ENCODE measurements at places on chromosomes 7 and 10. TPM values are rescaled to one million over a fixed set of nuclear protein-coding genes. Genes with fewer than 3 reads are reported as not detected.

- H3K36me3 ChIP-seq = no peaks in the 10 kb centered on the region
- no peaks in the 10 kb centered on the region for H3K27me3 ChIP-seq
- no peak overlapping the region for H3K4me3 ChIP-seq
These were observed 46.5 kb upstream of the PTN start for GRCh38 chr7:137390076-137390475.

DNA sequence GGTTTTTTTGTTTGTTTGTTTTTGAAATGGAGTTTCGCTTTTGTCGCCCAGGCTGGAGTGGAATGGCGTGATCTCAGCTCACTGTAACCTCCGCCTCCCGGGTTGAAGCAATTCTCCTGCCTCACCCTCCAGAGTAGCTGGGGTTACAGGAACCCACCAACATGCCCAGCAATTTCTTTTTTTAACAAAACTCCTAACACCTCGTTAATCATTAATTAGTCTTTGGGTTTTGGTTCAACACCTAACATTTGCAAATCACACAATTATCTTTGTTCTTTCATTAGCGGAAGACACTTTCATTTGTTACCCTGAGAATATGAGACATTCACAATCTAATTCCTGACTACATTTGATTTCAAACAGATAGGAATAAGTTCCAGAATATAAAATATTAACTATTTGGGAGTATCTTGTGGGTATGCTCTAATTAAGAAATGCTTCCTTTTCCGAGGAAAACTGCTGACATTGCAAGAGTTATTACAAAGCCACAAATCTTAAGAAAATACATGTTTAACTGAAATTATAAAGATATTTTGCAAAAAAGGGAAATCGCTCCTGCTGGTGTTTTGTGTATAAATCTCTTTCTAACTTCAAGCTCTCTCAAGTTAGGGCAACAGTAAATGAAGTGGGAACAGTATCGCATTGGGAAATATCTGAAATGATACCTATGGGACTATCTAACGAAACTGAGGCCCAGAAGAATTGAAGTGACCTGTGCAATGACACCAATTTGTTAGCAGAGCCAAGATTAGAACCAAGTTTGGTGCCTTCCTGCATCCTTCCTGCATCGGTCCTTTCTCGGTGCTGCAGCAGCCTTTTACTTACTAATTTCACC, 1.2 kb upstream of the LSM8 start:
- H3K27me3 ChIP-seq = no peaks in the 10 kb centered on the region
- H3K4me1 ChIP-seq = peaks cover 19% of the 10 kb centered on the region

DNA sequence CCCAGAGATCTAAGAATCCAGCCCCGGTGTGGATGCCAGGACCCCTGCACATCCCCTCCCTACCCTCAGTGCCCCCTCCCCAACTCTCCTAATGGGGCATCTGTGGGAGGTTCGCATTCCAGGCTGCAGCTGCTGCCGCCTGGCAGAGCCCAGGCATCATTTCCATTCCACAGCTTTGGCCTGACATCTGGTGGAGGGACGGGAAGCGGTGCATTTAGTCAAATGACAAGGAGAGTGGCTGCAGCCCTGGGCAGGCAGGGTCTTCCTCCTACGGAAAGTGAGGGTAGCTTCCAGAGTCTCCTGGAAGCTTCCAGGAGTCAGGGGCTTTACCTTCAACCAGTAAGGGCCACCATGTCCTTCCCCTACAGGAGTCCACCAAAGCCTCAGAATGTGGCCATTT, 30.8 kb downstream of the PRLHR start:
- H3K27ac ChIP-seq = no peak overlapping the region
- H3K36me3 ChIP-seq = no peaks in the 10 kb centered on the region
- H3K4me3 ChIP-seq = no peak overlapping the region
- H3K4me1 ChIP-seq = peaks cover 11% of the 10 kb centered on the region

GRM3 gene
- total RNA-seq = not detected

DNA sequence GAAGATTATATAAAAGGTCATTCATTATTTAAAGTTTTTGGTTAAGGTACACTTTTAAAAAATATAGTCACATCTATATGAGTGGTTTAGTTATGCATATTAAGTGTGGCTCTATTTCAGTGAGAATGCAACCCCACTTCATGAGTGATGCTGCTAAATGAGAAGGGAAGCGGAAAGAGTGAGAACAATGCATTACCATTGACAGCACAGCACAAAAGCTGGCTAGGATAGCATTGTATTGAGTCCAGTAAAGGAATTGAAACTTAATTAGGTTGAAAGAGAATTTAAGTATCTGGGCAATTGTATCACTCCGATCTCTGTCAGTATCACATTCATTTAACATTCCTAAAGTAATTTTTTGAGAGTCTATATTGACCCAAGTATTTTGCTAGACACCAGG, 13.2 kb downstream of the POM121L12 start:
- H3K27ac ChIP-seq = no peak overlapping the region
- H3K4me1 ChIP-seq = no peaks in the 10 kb centered on the region
- no peak overlapping the region for H3K4me3 ChIP-seq
- H3K36me3 ChIP-seq = no peaks in the 10 kb centered on the region

DYNC1I1 gene
- 21.3 TPM for total RNA-seq

DNA sequence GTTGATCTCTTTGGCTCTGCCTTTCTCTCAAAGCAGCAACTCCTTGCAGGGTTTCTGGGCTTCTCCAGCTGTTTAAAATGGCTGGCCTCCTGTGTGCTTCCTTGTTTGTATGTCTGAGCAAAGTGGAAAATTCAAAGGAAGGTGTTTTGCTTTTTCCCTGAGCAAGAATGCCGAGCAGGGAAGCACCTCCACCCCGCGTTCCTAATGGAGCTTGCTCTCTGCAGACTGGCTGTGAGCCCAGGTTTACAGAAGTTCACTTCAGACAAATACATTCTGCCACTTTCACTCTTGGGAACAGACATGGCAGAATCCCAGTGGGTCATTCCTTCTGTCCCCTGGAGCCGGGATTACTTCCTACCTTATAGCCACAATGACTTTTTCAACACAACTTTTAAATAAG, 181.8 kb upstream of the AGK start:
- peak overlapping the region; percentile 50 for H3K27ac ChIP-seq
- H3K4me1 ChIP-seq = peaks cover 29% of the 10 kb centered on the region
- no peak for DNase-seq

FAM25G gene
- total RNA-seq = not detected

DNA sequence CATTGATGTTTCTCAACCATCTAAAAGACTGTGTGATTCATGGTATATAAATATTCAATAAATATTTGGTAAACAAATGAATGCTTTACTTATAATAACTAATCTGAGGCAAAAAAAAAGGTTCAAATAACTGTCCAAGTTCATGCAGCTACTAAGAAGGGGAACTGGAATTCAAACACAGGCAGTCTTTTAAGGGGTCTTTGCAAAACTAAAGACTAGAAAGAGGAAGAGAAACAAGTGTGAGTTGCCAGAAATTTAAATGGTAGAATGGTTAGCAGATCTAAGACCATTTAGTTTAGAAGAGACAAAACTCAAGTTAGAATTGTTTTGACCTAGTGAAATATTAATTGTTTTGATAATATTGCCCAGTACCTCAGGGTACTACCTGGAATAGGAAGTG, 642.0 kb upstream of the LRRN3 start:
- no peak overlapping the region for H3K27ac ChIP-seq
- no peaks in the 10 kb centered on the region for H3K36me3 ChIP-seq
- H3K27me3 ChIP-seq = no peaks in the 10 kb centered on the region
- DNase-seq = no peak
- H3K4me3 ChIP-seq = no peak overlapping the region

GRCh38 chr7:68121655-68122054, 1125.0 kb downstream of the TYW1 start:
- no peak overlapping the region for H3K27ac ChIP-seq
- no peak for DNase-seq
- H3K4me1 ChIP-seq = no peaks in the 10 kb centered on the region
- H3K36me3 ChIP-seq = no peaks in the 10 kb centered on the region
- no peak overlapping the region for H3K4me3 ChIP-seq
- H3K27me3 ChIP-seq = no peaks in the 10 kb centered on the region

DNA sequence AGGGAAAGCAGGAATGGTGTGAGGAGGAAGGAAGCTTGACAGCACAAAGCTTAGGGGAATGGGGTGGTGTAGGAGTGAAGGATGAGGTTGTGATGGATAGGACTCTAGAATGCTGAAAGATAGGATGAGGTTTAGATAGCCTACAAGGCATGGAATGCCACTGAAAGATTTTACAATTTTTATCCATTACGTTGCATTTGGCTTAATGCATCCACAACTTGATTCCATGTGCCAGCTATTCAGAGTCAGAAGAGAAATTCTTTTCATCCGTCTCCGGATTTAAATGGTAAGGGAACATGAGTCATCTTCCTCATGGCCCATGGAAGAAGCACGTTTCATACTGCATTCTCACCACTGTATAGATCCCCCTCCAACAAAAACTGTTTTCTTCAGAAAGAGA, 212.4 kb upstream of the BMPER start:
- no peak overlapping the region for H3K27ac ChIP-seq
- H3K27me3 ChIP-seq = no peaks in the 10 kb centered on the region
- H3K4me3 ChIP-seq = no peak overlapping the region
- no peak for DNase-seq
- H3K36me3 ChIP-seq = no peaks in the 10 kb centered on the region

PRSS37 gene
- total RNA-seq = not detected

EGR2 gene
- 1.5 TPM for total RNA-seq

- no peaks in the 10 kb centered on the region for H3K27me3 ChIP-seq
- H3K36me3 ChIP-seq = no peaks in the 10 kb centered on the region
- no peak overlapping the region for H3K27ac ChIP-seq
- H3K4me3 ChIP-seq = no peak overlapping the region
These were observed 182.9 kb downstream of the PFKFB3 start for GRCh38 chr10:6385665-6386064.

GRCh38 chr10:11678074-11678793, 63.9 kb upstream of the ECHDC3 start:
- H3K27me3 ChIP-seq = peaks cover 10% of the 10 kb centered on the region
- DNase-seq = no peak
- no peaks in the 10 kb centered on the region for H3K4me1 ChIP-seq
- H3K36me3 ChIP-seq = no peaks in the 10 kb centered on the region
- H3K4me3 ChIP-seq = no peak overlapping the region

GRCh38 chr10:102003541-102003940, 52.4 kb downstream of the ARMH3 start:
- no peak overlapping the region for H3K27ac ChIP-seq
- H3K27me3 ChIP-seq = no peaks in the 10 kb centered on the region
- DNase-seq = no peak
- H3K4me1 ChIP-seq = no peaks in the 10 kb centered on the region
- H3K36me3 ChIP-seq = no peaks in the 10 kb centered on the region
- H3K4me3 ChIP-seq = no peak overlapping the region

DNA sequence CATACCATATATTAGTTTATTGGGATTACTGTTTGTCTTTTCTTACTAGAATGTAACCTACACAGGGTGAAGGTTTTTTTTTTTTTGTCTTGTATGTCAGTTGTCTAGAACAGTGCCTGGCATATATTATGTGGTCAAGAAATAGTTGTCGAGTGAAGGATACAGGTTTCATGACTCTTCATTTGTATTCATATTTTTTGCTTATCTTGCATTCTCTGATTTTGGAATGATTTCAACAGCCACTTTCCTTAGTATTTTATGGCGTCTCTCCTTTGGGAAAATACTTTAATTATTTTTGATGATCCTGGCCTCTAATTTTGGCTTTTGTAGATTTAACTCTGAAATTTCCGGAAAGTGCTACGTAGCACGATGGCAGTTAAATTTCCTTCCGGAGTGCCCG, 12.4 kb downstream of the RBM33 start:
- no peak overlapping the region for H3K27ac ChIP-seq
- H3K36me3 ChIP-seq = no peaks in the 10 kb centered on the region
- H3K27me3 ChIP-seq = no peaks in the 10 kb centered on the region
- DNase-seq = no peak
- no peak overlapping the region for H3K4me3 ChIP-seq

MYL10 gene
- not detected for total RNA-seq

DNA sequence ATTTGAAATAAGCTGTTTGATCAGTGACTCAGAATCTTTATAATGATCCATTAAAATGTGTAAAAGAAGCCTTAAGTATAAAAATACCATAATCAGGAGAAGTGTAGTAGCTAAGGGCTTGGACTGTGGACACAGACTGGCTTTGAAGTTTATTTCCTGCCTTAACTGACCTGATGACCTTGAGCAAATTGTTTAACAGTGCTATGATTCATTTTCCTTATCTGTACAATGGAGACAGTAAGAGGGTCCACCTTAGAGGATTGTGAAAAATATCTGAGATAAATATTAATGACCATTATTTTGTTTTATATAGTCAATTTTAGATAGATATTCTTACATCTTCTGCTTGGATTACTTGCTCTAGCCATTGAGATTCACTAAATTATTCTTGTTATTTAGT, 13.3 kb upstream of the RPA3 start:
- H3K36me3 ChIP-seq = no peaks in the 10 kb centered on the region
- H3K27me3 ChIP-seq = no peaks in the 10 kb centered on the region
- no peak for DNase-seq
- H3K27ac ChIP-seq = no peak overlapping the region

All from gastrocnemius medialis (tissue), 4 donors.